Cortex of kidney (tissue), 1 donor: ENCODE measurements at places on chromosomes 12 and 14.

DNA sequence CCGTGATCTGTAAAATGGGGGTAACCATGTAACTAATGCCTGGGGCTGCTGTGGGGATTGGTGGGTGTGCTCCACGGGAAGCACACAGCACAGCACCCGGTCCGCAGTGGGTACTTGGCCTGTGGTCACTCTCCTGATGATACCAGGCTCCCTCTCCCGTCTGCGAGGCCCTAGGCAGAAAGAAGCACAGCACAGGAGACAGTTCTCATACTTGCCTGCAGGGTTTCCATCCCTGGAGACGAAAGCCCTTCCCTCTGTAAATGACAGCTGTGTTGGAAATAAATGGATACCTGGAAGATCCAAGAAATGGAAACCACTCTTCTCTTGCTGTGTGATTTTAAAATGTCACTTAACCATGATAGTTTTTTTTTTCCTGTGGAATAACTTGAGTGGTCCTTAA lies 7.9 kb upstream of the PRMT8 start:
- DNase-seq = no peak

GRCh38 chr12:129696405-129696804 lies 207.4 kb downstream of the TMEM132D start:
- DNase-seq = no peak

- no peak for DNase-seq
These were observed 36.5 kb downstream of the NCKAP5L start for GRCh38 chr12:49791700-49792099.

- DNase-seq = no peak
These were observed 198.1 kb upstream of the PLXNC1 start for GRCh38 chr12:93950311-93950710.

DNA sequence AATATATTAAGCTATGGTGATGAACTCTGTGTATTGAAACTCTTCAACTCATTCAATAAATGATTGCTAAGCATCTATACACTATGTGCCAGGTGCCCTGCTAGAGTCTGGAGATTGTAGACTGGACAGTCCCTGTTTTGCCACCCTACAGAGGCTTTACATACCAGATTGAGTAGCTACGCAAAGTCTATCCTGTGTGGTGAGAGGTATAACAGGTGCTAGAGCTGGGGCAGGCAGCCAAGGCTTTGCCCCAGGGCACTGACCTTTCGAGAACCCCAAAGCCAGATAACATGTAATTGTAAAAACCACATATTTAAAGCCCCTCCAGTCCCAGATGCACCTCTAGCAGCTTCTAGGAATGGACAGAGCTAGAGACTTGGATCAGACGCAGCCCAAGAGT lies 52.8 kb downstream of the PPM1H start:
- no peak for DNase-seq

DNA sequence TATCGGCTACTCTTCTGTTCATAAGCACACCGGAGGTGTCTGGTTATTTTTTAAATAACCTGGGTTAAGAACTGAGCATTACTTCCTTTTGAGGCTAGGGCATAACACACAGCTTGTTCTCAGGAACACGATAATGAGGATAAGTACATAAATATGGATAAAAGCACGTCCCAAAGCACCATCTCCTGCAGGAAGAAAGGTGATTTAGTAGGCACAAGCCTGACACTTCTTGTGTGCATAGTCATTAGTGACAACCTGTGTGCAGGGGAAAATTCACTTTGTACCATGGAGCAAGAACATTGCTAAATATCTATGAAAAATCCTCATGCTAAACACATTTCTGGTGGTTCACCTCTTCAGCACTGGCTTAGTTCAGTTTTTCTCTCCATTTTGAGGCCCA lies 166.5 kb downstream of the SNAPC1 start:
- DNase-seq = no peak

DNA sequence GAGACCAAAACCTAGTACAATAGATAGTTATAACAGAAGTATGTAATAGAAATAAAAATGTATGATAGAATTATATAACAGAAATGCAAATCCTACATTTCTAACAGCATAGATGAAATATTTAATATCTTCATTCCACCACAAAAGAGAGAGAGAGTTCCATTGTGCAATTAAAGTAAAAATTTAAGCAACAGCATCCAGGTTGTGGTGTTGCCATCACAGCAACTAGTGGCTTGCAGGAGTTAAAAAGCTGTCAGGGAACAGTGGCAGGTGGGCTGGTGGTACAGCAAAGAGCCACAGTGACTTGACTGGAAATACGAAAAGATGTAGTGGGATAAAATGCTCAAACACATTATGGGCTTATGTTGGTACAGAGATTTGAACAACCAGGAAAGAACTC lies 57.1 kb upstream of the MDM1 start:
- no peak for DNase-seq

DNA sequence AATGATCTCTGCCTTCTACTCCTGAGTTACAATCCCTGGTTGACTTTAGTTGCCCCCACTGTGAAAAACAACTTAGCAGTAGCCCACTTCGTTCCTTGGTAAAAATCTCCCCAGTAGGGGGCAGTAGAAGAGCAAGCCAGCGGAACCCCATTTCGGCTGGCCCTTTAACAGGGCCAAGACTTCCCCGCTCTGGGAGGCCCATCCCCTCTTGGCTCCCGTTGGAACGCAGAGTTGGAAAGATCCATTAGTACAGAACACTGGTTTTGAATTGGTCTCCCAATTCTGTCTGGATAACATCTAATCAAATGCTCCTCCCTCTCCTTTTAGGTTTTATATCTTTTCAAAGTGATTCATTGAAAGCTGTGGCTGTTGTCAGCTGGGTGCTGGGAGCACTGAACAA lies 1133.3 kb downstream of the BCL11B start:
- DNase-seq = no peak

DNA sequence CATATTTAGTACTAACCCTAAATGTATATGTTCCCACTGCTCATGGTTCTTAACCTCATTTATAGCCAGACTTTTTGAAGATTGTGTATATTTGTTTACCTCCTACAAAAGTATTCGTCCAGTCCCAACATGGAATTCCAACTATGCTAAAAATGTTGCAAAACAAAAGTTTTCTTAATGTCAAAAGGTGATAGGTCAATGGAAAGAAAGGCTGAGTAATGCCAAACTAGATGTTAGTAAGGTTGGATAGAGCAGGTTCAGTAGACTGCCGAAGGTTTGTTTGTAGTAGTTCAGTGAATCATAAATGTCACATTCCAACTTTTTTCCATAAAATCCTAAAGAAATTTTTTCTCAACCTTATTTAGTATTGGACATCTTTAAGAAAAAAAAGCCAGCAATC lies 874.5 kb downstream of the FLRT2 start:
- DNase-seq = no peak

DNA sequence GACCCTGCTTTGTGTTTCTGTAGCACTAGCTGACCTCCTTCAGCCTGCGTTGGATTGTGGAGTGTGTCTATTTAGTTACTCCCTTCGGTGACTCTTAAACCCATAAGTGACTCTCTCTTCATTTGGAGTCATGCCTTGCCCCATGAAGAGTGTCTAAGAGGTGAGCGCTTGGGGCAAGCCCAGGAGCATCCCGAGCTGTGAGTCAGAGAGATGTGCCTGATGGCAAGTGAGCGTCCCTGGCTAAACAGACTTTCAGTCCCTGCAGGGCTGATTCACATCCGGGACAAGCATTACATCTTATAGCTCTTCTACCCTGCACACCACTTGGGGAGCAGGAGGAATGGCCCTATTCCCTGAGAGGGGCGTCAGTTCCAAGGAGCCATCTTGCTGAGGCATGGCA lies 24.3 kb upstream of the ATF1 start:
- no peak for DNase-seq

GRCh38 chr14:105203057-105203531 lies 22.0 kb upstream of the NUDT14 start:
- DNase-seq = no peak

GRCh38 chr14:90408713-90409112 lies 11.9 kb downstream of the CALM1 start:
- no peak for DNase-seq

- DNase-seq = no peak
These were observed 120.7 kb upstream of the PTPRB start for GRCh38 chr12:70757830-70758493.

GRCh38 chr12:1367331-1368291 lies 226.8 kb downstream of the FBXL14 start:
- DNase-seq = no peak

GRCh38 chr12:132407451-132407961 lies 78.1 kb upstream of the GALNT9 start:
- no peak for DNase-seq

DNA sequence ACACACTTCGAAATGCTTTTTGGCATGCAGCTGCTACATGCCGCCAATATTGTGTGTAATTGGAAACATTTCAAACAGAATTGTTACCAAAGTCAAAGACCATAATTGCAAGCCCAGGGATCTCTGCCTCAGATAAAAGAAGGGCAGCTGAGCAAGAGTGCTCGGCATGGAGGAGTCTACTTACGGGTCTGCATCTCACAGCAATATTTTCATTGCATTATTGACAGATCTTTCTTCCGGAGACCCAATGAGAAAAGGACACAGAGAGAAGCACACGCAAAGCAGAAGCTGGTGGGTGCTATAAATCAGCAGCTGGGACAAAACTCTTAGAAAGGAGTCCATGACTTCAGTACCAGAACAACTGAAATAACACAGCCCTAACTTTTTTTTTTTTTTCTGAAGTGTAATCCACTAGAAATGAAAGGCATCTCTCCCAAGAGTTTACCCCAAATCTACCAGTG lies 4.9 kb downstream of the PRICKLE1 start:
- DNase-seq = no peak

DNA sequence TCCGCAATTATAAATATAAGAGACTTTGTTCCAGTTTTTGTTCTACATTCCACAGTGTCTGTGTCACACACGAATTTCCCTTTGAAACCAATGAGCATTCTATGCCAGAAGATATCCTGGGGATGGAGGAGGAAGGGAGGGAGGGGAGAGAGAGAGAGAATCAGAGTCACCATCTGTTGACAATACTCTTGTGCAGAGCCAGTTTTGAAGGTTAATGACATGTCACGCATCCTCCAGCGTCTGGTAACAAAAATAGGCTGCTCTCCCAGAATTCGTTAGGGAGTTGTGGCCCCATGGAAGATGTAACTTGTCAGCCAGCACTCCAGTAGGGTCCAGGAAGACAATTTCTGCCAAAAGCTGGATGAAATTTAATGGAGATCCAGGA lies 213.5 kb upstream of the KRR1 start:
- DNase-seq = no peak

DNA sequence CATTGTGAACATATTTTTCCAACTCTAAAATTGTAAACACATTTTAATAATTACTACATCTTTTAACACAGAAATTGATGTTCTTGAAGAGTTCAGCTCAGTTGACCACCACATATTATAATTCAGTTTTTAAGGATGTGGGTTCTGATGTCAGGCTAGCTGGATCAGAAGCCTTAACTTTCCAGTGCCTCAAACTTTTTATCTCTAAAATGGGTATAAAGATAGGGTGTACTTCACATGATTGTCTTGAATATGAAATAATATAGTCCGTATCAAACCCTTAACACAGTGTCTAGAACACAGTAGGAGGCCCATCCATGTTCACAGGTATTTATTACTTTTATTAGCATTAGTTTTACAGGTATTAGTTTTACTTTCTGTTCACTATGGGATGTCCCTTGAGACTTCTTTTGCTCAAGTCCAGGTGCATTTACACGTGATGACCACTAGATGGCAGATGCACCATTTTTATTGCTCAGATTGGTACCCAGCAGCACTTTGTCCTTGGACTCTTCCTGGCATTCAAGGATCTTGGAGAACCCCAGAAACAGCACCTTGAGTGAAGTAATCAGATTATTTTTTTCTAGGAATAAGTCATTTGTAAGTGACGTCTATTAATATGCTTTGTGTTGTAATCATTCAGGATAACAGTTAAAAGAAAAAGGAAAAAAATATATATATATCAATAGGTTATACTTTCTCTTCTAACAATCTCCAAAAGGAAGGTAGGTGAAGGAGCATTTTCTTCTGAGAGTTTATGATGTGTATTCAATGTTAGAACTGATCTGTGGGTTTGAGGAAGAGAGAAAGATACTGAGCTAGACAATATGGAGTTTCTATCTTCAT lies 580.2 kb downstream of the ETNK1 start:
- DNase-seq = no peak

GRCh38 chr12:39341179-39341578 lies 101.7 kb downstream of the KIF21A start:
- DNase-seq = no peak

DNA sequence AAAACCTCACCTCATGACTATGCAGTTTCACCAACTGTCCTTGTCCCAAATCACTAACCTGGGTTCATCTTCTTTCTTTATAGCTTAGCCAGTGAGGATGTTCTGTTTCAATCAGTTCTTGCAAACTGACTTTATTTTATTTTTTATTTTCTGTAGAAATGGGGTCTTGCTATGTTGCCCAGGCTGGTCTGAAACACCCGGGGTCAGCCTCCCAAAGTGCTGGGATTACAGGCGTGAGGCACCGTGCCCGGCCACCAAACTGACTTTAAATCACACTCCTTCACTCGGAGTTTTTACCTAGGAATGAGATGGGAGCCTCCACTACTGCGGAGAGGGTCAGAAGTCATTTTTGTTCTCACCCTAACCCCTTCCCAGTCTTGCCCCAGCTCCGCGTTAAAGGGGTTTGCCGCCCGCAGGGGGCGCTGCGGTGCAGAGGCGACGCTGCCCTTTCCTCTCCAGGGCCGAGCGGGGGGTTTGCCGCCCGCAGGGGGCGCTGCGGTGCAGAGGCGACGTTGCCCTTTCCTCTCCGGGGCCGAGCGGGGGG lies 7.0 kb upstream of the B4GALNT3 start:
- no peak for DNase-seq

DNA sequence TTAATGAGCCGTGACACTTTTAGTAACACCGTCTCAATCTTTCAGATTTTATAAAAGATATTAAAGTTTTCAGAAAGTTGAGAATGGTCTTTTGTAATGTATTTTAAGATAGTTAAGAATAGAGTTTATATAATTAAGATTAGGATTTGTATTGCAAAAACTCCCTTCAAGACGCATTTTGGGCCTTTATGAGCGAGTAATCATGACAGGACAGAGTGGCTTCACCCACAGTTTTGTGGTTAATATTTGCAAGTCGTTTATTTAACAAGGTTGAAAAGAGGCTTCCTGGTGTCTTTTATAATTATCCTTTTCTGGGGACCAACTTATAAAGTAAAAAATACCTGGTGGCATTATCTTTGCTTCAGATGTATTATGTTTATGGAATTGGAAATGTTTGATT lies 44.0 kb downstream of the TRAF3 start:
- no peak for DNase-seq

- no peak for DNase-seq
These were observed 10.0 kb downstream of the TMCC3 start for GRCh38 chr12:94640134-94640928.
